ENCODE measurements at places on chromosomes 13 and 19.

DNA sequence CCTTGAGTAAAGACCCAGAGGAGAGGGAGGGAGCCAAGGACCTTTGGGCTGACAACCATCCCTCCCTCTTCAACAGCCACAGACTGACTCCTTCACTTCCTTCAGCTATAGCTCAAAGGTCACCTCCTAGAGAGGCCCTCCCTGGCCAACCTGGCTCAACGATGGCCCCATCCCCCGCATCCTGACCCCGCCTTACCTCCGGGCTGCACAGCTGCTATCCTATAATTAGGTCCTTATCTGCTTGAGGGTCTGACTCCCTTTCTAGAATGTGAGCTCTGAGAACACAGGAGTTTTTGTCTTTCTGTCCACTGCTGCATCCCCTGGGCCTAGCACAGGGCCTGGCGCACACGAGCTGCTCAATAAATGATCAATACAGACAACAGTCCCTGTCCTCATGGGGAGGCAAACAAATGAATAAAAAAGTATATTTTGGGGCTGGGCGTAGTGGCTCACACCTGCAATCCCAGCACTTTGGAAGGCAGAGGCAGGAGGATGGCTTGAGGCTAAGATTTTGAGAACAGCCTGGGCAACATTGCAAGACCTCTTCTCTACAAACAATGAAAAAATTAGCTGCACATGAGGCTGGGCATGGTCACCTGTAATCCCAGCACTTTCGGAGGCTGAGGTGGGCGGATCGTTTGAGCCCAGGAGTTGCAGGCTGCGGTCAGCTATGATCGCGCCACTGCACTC, 6.6 kb upstream of the LGALS4 start:
- DNase-seq = no peak

- DNase-seq = no peak
Observed at GRCh38 chr13:48093588-48093987, 1.3 kb downstream of the MED4 start.

GRCh38 chr13:85379433-85379832, 419.8 kb downstream of the SLITRK6 start:
- DNase-seq = no peak

- DNase-seq = no peak
Observed at GRCh38 chr19:50394017-50394416, 9.9 kb downstream of the POLD1 start.

DNA sequence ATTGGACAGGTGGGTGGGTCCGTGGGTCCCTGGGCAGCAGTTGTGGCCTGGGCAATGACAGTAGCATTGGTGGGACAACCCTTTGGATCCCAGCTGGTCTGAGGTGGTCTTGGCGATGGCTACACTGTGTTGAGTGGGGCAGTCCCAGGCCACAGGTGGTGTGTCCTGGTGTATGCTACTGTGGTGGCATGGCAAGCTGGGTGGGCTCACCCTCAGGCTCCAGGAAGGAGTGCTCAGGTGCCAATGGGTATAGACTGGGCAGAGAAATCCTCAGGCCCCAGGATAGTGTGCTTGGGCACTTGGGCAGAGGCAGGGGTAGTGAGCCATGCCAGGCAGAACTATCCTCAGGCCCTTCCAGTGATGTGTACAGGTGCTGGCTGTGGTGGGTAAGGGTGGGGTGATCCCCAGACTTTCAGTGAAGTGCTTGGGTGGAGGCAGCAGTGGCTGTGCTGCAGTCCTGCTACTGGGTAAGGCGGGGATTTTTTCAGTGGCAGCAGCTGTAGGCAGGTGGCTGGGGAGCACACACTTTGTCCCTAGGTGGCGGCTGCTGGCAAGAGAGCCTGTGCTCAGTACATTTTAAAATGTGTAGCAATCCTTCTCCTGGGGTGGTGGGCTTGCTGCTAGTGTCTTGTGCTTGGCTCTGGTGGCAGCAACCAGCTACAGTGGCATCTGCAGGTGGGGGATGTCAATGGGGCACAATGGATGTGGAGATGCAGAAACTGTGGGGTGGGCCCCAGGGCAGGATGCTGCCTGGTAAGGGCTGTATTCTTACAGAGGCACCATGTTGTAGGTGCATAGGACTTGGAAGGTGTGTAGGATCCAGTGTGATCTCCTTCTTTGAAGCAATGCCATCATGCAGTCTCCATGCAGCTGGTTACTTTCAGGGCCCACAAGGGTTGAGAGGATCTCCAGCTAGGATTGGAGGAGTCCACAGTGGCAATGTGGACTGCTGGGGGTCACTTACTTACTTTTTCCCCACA, 64.9 kb downstream of the DNAJC3 start:
- DNase-seq = no peak

DNA sequence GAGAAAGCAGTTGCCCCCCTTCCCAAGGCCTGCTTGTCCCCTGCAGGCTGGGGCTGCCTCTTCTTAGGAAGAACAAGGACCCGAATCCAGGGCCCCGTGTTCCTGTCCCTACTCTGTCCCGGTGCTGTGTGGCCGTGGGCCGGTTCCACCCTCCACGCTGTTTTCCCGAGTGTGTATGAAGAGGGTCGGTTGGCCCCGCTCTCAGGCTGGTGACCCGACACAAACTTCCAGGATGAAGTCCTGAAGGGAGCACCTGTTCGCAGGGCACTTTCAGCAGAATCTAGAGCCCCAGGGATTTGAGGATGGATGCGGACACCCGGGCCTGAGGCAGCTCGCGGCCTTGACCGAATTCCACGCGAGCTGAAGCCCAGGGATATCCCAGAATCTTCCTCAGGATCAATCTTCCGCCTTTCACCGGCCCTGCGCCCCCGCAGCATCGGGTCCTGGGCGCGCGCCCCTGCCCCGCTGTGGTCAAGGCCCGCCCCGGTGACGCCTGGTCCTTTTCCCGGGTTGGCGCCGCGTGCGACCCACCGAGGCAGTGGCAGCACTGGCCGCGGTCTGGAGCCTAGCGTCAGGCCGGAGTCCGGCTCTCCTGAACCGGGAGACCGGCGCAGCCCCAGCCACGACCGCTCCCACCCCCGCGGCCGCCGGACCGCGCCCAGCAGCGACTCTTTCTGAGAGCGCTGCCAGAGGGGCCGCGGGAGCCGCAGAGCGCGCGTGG, 528 bp upstream of the CHST8 start:
- DNase-seq = no peak

GRCh38 chr13:100707818-100708740, 33.5 kb upstream of the TMTC4 start:
- DNase-seq = no peak

DNA sequence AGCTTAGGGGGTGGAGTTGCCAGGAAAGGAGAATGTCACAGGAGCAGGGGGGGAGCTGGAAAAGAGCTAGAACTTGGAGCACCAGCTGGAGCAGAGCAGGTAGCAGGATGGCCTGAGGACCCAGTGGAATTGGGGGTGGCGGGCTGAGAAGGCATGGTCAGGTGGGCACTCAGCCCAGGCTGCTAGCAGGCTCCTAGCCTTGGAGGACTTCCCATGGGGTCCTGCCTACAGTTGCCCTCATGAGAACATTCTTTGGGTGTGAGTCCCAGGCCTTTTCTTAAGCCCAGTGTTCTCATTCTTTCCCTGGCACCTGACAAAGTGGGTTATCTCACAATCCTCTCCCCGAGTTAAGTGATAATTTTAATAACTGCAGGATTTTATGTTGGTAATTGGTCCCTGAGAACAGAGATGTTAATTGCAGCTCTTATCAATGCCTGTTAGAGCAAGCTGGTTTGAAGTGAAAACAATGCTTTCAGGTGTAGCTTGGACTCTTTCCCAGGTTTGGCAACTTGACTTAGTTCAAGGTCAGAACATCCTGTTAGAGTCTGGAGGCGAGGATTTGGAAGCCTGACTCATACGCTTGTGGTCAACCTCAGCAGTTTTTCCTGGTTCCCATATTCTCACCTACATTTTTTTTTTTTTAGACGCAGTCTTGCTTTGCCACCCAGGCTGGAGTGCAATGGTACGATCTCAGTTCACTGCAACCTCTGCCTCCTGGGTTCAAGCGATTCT, 18.1 kb upstream of the OLFM4 start:
- no peak for DNase-seq

DNA sequence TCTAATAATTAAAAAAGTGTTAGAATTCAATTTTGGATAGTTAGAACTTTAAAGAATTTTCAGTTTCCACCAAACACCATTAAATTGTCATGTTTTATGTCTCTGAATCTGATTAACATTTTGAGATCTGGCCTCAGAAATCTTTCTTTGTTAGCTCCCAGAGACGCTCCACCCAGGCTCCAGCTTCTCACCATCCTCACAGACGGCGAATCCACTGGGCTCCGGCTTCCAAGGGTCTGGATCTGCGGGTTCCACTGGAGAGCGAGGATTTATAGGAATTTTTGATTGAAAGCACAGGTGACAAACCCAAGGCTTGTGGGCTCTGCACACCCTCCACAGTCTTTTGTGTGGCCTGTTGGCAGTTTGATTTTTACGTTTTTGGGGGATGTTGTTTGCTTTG, 160.6 kb downstream of the URI1 start:
- DNase-seq = no peak

DNA sequence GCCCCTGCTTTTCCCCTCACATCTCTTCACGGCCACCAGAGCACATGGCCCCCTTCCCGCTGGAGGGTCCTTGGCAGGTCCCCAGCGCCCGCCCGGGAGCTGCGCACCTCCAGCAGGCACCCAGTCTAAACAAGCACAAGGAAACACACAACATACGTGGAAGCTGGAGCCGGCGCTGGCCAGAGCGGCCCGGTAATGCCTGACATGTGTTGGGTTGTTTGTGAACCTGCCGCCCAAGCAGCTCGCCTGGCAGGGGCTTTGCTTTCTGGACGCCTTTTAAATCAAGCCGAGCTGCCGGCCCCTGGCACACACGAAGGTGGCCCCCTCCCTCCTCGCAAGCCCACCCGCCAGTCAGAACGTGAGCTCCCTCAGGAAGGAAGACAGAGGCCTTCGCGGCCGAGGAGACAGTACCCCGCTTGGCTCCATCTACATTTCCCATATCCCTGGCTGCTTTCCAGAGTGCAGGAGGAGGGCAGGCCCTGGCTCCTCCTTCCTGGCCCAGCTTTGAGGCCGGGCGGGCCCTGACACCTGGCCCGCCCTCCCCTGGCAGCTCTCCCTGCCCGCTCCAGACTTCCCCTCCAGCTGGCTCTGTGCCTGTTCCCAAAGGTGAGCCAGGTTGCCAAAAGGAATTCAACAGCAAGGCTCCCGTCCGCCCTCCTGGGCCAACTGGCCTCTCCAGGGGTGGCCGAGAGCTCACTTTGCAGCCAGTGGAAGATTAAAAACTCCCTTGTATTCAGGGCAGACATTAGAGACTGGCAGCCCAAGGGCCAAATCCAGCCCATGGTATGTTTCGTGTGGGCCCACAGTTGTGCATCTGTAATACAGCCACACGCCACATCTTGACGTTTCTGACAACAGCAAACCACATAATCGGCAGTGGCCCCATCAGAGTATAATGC, 28.7 kb downstream of the COMP start:
- DNase-seq = peak; percentile 90

DNA sequence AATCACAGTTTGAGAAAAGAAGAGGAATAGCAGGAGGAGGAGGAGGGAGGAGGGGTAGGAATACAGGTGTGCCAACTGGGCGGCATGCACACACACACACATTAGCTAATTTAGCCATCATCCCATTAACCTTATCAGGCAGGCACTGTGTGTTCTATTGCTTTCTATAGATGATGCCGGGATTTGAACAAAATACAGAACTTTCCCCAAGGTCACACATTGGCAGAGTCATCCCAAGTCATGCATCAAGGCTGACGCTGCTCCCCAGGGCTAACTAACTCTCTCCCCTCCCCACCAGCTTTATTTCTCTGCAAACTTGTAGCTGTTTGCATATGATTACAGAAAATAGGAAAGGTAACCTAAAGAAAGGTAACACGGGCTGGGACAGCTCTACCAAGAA, 83.0 kb downstream of the NUFIP1 start:
- DNase-seq = no peak

DNA sequence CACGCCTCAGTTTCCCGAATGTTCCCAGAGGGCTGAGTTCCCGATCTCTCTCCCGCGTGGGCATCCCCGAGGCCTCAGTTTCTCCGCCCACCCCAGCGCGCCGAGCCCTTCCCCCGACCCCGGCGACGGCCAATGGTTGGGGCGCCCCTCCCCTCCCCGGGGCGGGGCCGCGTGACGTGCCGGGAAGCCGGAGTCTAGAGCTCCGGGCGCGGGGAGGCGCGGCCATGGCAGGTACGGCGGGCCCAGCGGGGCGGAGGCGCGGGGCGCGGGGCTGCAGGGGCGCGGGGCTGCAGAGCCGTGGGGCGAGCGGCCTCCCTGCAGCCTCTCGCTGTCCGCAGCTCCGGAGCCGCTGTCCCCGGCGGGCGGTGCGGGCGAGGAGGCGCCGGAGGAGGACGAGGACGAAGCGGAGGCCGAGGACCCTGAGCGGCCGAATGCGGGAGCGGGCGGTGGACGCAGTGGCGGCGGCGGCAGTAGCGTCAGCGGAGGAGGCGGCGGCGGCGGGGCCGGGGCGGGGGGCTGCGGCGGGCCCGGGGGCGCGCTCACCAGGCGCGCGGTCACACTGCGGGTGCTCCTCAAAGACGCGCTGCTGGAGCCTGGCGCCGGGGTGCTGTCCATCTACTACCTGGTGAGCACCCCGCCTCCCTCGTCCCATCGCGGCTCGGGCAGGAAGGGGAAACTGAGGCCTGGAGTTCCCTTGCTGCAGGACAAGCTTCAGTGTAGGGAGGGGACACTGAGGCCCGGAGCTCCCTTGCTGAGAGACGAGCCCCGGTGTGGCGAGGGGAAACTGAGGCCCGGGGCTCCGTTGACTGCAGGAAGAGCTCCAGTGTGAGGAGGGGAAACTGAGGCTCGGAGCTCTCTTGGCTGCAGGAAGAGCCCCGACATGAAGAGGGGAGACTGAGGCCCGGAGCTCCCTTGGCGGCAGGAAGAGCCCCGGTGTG, at the start of gene MPND:
TSS of gene MPND (plus strand) at position 193 of the 938 bp plus-strand sequence. CDS start at position 225, 32 bp downstream.
- peak; percentile 93 for DNase-seq

DNA sequence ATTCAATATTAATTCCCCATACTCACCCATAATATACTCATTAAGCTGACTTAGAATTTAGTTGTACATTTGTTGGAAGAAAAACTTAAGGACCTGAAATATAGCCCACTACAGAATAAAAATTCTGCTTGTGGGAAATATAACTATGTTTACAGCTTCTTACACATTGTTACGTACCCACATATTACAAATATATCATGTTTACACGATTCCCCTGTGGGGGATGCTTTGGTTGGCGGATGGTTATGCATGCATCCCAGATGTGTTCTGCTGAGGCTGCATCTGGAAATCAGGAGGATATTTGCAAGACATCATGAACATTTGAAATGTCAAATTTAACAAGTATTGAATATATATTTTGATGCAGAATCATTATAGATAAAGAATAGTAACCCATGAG, 79.5 kb upstream of the KL start:
- no peak for DNase-seq

- no peak for DNase-seq
Observed at GRCh38 chr19:50693064-50693975, 26.3 kb downstream of the SHANK1 start.

GRCh38 chr13:97135883-97136282, 86.2 kb upstream of the MBNL2 start:
- no peak for DNase-seq

GRCh38 chr19:6100284-6100915, 9.9 kb downstream of the RFX2 start:
- no peak for DNase-seq

- no peak for DNase-seq
Observed at GRCh38 chr13:28411831-28412353, 83.0 kb downstream of the FLT1 start.

GRCh38 chr19:40612831-40613689, 11.9 kb downstream of the LTBP4 start:
- peak; percentile 68 for DNase-seq

GRCh38 chr19:17180997-17181702, 34.0 kb upstream of the USE1 start:
- DNase-seq = no peak

Data from left hindlimb (tissue), 1 donor.